ENCODE measurements at places on chromosomes 1 and 21.

- DNase-seq, result no peak
These were observed 15.2 kb downstream of the C21orf58 start for GRCh38 chr21:46308431-46308830.

GRCh38 chr21:44846485-44847260 lies 26.8 kb downstream of the PTTG1IP start:
- peak; percentile 59 for DNase-seq

GRCh38 chr1:223175032-223175431 lies 32.0 kb upstream of the TLR5 start:
- no peak for DNase-seq

- DNase-seq, result no peak
These were observed 138.8 kb upstream of the CTTNBP2NL start for GRCh38 chr1:112257043-112257835.

- peak; percentile 97 for DNase-seq
These were observed 6.6 kb upstream of the SMIM12 start for GRCh38 chr1:34865981-34866761.

DNA sequence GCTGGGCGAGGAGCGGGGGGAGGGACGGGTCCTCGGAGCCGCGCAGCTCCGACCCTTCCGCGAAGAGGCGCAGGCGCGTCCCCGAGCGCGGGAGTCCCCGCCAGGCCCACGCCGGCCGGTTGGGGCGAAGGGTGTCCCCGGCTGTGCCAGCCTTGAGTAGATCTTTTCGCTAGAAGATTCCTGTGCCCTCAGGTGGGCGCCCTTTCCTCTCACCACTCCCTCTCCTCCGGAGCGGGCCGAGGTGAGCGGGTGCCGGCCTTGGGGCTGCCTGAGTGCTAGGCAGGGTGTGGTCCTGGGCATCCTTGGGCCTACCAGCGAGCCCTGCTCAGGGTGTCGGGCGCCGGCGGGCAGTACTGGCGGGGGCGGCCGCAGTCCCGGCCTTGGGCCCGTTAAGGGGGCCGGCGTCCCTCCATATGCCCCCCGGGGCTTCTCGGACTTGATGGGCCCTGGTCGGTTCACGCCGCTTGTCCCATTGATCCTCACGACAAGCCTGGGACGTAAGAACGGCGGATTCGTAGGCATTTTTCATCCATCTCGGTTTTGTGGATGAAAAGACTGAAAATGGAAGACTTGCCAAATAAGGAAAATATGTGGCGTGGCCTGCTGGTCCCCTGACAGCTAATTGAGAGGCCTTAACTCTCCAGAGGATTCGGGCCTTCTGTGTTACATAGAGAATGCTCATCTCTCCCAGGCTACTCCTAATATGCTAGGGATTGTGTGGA lies 712 bp downstream of the DEGS1 start:
- peak; percentile 77 for DNase-seq

DNA sequence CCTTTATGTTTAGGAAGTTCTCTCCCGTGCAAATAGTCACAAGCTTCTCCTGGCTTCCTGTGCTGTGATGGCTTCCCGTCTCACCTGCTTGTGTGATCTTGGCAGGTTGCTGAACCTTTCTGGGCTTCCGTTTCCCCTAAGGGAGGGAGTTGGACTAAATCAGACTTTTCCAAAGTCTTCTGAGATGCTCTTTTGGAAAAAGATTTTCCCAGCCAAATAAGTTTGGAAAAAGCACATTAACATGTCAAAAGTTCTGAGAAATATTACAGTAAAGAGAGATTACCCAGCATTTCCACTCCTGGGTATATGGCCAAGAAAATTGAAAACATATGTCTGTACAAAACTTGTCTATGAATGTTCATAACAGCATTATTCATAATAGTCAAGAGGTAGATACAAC lies 36.0 kb upstream of the TENT5C start:
- no peak for DNase-seq

GRCh38 chr1:32250893-32251716 lies at the start of gene LCK:
LCK (plus strand) TSS chr1:32251265; CDS start chr1:32274330, 23,065 bp downstream.
- peak; percentile 86 for DNase-seq

- DNase-seq, result no peak
These were observed 51.3 kb downstream of the GPR161 start for GRCh38 chr1:168085401-168085872.

DNA sequence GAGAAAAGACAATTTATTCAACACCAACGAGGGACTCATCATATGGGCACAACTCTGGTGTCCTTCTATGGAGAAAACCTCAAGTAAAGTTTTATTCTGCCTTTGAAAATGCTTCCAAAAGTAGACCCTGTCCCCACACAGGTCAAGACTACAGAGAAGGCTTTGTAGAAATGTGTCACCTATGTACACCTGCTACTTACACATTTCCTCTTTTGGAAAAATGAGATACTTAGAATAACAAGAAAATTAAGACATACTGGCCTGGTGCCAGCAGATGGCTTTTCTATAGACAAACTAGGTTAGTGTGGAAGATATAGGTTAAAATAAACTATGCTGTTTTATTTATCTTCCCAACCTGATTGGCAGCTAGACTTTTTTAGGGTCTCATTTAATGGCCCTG lies 13.6 kb downstream of the POGK start:
- DNase-seq, result no peak

- DNase-seq, result no peak
These were observed 340.0 kb downstream of the NPHP4 start for GRCh38 chr1:5651964-5652821.

GRCh38 chr1:84571150-84571535 lies 3.1 kb downstream of the CTBS start:
- DNase-seq, result no peak

DNA sequence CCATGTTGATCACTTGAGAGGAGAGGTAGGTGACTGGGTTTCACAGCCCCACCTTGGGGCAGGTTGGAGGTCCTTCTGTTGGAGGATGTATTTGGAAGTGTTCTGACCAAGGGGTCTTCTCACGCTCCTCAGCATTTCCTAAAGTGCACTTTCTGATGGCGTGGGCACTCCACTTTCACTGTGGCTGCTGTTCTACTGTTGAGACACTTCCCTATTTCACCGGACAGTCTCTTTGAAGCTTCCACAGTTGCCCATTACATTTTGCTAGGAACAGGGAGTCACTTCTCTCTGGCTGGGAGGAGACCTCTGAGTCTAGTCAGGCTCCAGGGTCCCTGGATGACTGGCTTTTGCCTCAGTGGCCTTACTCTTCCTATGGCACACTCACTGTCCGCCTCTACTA lies 180.0 kb upstream of the LMO4 start:
- DNase-seq, result no peak

DNA sequence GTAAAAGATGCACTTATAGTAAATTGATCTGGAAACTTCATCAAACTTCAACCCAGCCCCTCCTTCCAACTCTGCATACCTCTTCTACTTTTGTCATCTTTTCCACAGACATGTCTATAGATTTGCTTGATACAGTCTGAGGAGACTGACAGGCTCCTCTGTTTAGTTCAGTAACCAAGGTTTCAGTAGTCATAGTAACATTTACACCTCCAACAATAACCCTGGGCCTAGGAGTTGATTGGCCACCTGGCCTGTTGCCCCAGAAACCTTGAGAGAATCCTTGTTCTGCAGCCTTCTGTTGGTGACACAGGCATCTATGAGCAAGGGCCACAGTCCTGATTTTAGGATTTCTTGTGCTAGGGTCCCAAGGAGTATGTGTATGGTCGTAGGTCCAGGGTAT lies at the start of gene CFAP141:
Gene CFAP141 (minus strand): TSS at position 138 of the 400 bp plus-strand sequence. CDS start 26 bp downstream, at position 112.
- no peak for DNase-seq

DNA sequence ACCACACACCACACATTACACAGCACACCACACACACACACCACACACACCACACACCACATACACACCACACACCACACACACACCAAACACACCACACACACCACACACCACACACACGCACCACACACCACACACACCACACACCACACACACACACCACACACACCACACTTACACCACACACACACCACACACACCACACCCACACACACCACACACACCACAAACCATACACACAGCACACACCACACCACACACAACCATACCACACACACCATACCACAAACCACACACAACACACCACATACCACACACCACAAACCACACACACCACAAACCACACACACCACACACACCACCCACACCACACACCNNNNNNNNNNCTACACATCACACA lies 40.9 kb upstream of the SIK1 start:
- DNase-seq, result peak; percentile 21

DNA sequence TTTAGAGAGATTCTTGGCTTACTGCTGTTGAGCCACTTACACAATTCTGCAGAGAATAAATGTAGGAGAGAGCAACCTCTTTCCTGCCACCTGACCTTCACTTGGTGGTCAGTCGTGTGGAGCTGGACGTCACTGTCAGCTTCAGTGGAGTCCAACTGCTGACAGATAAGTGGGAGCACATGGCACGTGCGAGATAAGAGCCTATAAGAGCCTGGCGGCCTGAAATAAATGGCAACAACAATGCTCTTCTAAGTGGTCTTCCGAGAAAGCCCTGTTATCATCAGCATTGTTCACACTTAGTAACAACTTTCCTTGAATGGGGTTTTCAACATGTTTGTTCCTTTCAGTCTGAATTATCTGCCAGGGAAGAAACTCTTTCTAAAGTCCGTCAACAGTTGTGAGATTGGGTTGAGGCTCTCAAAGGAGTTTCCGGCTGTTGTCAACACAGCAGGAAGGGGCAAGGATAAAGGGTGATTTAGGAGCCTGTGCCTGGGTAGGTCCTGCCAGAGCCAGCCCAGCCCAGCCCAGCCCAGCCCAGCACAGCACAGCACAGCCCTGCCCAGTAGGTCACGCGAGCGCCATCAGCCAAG lies 57.2 kb upstream of the RUNX1 start:
- no peak for DNase-seq

DNA sequence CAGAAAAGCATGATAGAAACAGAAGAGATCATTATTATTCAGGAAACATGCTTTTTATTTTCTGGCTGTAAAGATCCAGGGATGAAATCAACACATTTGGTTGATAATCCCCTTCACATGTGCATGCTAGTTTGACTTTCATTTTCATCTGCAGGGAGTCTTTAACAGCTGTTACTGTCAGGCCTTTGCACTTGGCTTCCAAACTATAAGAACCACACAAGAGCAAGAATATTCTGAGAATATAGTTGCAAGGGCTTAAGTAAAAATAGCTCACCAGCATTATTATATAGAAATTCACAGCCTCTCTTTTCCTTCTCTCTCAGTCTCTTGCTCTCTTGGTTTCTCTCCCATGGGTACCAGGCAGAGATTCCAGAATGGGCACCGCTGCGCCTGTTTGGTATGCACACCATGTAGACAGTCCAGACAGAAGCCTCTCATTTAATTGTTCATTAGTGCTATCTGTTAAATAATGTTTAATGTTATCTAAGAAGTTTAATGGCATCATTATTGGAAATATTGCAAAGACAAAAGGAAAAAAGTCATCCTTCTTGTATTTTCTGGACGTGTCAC lies 622.3 kb upstream of the PLXNA2 start:
- DNase-seq, result no peak

- no peak for DNase-seq
These were observed 97.0 kb downstream of the OBSCN start for GRCh38 chr1:228304766-228305395.

DNA sequence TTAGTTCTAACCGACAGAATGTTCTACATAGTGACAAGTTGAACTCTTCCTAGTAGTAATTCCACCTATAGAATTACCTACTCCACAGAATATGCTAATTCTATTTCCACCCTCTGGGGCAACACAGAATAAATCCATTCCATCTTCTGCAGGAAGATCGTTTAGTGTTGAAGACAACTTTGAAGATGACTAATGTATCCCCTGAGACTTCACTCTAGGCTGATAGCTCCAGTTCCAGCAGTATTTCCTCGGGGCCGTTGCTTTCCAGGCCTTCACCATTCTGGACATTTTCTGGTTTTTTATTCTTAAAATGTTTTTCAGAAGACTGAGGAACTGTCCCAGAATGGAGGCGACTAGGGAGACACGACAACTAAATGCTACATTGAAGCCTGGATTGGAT lies 61.0 kb upstream of the CSF1 start:
- DNase-seq, result no peak

DNA sequence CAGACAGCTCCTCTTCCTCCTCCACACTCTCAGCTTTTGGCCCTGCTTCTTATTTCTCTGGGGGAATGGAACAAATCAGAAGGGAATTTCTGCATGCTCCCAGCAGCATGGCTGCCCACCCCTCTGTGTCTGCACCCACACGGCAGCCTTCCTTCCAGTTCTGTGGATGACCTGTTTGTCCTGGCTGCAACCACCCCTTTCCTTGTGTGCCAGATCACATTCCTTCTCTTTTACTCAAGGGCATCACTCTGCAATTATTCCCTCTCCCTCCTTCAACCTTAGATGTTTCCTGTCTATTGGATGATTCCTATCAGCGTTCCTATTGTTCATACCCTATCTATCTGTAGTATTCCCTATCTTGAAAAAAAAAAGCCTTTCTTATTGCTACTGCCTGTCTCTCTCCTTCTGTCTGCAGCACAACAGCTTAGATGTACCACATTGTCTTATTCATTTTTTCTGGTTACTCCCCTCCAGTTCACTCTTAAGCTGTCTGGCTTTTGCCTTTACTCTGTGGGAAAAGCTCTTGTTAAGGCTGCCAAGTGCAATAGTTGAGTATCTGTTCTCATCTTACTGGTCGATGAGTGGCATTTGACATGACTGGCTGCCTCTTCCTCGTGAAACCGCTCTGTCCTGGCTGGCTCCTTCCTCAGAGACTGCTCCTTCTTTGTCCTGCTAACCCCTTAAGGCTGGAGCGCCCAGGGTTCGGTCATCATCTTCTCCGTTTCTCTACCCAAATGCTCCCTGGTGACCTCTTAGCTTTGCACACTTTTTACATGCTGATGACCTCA lies 351.1 kb downstream of the CAMTA1 start:
- no peak for DNase-seq

GRCh38 chr1:101051688-101052638 lies 26.4 kb upstream of the DPH5 start:
- DNase-seq, result no peak

DNA sequence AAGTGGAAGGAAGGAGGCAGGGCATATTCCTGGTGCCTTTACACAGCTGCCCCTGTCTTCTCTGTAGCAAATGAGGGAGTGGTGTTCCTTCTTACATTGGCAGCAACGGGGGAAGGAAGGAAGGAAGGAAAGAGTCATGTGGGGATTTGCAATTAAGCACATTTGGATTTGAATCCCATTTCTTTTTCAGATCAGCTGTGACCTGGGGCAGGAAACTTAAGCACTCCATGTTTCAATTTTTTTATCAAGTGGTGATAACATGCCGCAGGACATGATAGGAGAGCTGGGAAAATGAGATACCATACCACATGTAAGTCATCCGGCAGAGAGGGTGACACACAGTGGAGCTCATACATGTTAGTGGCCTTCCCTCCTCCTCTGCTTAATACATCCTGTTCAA lies 186.8 kb downstream of the APP start:
- no peak for DNase-seq
